ENCODE measurements at places on chromosomes 1 and 21.

DNA sequence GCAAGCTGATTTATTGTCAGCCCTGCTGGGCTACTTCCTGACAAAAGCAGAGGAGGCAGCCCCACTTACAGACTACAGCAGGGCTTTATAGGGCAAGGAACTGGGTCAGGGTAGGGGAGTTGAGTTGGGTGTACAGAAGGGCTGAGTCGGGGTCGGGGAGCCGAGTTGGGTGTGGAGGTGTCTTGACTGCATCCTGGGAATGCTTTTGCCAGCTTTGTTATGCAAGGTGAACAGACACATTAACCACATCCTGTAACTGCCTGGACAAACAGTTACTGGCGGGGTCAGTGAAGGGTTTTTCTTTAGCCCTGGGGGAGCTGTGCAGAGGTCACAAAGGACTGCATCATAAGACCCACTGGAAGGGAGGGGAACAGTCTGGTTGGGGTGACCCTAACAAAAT is 39.1 kb upstream of the GBP5 start:
- DNase-seq: no peak

GRCh38 chr1:97247196-97247595 is 525.6 kb downstream of the PTBP2 start:
- no peak for DNase-seq

GRCh38 chr1:154629061-154629674 is 21.2 kb upstream of the ADAR start:
- no peak for DNase-seq

GRCh38 chr1:15123270-15123669 is 30.3 kb upstream of the TMEM51 start:
- no peak for DNase-seq

DNA sequence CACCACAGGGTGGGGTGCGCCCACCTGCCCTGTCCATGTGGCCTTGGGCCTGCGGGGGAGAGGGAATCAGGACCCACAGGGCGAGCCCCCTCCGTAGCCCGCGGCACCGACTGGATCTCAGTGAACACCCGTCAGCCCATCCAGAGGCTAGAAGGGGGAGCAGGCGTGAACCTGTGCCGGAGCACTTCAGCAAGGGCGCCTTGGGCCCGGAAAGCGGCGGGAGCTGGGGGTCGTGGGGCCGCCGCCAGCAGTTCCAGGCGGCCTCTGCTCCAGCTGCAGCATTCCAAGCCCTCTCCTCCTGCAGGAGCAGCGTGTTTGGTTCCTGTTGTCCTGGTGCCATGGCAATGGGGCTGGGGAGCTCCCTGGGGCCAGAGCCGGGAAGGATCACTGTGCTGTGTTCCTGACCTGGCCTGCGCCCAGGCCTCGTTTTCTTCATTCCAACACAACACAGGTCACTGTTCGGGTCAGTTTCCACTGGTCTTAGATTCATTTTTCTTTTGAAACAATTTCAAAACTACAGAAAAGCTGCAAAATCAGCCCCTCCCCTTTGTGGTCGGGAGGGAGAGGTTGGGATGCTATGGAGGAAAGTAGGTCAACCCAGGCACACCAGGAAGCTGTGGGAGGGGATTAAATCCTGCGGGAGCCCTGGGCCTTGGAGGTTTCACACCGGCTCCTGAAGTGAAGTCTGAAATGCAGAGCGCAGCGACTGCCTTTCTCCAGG is 18.8 kb downstream of the SLX9 start:
- DNase-seq: no peak

- DNase-seq: no peak
These were observed 13.7 kb upstream of the TMEM51 start for GRCh38 chr1:15139654-15140350.

GRCh38 chr1:229062135-229062534 is 208.8 kb upstream of the RAB4A start:
- DNase-seq: no peak

DNA sequence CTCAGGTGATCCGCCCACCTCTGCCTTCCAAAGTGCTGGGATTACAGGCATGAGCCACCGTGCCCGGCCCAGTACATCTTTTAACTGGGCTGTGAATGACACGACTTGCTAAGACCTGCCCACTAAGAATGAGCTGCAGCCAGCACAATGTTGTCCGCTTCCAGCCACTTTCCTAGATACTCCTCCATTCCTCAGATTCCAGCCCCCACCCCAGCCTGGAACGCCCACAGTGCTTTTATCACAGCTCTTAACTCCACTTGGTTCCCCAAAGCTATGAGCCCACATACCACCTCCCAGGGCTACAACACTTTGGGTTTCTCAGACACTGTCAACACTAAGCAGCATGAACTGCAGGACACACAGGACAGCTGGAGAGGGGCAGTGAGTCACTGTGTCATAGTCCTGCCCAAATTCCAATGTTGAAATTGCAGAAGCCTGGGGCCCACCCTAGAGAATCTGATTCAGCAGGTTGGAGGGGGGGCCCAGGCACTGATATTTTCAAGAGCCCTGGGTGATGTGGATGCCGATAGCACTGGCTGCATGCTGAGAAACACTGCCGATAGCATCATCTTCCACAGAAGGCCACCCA is 58.0 kb downstream of the ACBD3 start:
- DNase-seq: no peak

DNA sequence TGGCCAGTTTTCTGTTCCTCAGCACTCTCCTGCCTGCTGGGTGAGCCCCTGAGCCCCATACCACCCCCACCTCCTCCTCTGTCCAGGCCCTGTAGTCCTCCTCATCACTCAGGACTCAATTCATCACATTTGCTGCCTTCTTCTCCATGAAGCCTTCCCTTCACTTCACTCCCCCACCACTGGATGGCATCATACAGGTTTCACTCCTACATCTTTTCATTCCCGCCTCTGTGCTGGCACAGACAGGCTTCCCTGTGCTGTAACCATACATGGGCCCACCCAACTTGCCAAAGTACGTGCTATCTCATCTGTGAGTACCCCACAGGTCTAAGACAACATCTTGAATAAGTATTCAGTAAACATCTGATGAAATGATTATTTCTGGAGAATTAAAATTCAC is 56.9 kb downstream of the SLC45A1 start:
- no peak for DNase-seq

DNA sequence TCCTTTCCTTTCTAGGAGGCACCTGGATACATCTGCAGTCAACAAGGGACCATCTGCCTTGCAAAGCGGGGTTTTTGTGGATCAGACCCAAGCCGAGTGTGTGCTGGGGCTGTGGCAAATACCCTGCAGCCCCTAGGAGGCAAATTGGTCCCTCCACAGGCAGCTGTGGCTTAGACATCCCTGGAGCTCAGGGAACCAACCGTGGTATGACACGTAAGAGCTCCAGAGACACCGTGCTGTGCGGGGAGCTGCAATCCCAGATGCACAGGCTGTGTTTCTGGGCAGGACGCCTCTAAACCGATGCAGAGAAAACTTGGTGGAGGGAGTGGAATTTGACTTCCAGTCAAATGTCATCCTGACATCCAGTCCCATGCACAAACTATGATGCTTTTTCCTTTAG is 141.5 kb downstream of the KAZN start:
- no peak for DNase-seq

DNA sequence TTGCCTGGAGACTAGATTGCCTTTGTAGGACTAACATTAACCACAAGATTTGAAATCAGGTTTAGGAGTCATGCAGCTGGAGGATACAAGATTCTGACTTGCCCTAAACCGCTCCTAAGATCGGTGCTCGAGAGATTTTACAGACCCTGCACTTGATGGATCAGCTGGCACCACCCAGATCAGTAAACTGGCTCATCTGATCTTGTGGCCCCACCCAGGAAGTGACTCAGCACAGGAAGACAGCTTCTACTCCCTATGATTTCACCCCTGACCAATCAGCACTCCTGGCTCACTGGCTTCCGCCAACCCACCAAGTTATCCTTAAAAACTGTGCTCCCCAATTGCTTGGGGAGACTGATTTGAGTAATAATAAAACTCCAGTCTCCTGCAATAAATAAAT is 876 bp upstream of the CATSPERE start:
- DNase-seq: no peak
